IPS-NIHi11 (cell line): ENCODE measurements at places on chromosomes 4 and X.

GRCh38 chrX:101415180-101416145 is 7.4 kb downstream of the HNRNPH2 start:
- peak; percentile 41 for DNase-seq

DNA sequence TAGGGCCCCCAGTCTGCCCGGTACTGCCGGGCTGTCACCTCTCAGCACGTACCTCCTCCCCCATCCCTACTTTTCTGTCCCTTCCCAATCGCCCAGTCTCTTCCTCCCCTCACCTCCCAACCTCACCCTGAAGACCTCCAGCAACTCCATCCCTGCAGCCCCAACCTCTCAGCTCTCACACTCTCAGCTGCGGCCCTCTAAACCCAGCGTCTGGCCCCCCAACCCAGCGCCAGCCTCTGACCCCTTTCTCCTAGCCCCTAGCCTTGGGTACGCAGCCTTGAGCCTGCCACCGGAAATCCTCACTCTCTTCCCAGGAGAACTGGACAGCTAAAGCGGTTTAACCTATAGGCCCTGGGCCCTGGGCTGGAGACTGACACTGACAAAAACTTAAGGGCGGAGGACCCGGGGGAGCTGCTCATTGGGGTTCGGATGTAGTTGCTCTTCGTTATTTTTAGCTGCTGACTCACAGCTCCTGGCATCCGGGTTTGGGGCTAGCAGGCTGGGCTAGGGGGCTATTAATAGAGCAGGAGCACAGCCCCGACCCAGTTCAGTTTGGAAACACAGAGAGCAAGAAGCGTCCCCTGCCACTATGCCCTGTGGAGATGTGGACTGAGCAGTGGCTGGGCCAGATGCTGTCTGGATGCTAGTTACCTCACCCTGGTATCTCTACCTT is 9.6 kb upstream of the DLG3 start:
- DNase-seq: no peak

- no peak for DNase-seq
These were observed 155.8 kb upstream of the RAI2 start for GRCh38 chrX:18016941-18017340.

DNA sequence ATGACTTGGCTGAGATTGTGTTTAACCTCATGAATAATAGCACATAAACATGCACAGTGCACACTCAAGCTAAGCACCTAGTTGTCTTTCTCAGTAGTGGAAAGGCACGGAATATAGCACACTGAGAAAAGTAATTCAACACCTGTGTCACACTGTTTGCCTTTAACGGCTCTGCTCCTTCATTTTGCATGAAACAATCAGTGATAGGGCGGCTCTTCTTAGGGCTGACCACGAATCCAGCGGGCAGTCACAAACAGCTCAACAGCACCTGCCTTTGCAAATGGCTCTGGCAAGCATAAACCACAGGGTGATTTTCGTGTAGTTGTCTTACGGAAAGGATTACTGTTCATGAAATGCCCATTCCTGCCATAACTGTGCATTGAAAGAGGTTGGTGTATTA is 954.0 kb upstream of the TENM3 start:
- no peak for DNase-seq

GRCh38 chr4:157887316-157887715 is 285.5 kb downstream of the GASK1B start:
- no peak for DNase-seq

DNA sequence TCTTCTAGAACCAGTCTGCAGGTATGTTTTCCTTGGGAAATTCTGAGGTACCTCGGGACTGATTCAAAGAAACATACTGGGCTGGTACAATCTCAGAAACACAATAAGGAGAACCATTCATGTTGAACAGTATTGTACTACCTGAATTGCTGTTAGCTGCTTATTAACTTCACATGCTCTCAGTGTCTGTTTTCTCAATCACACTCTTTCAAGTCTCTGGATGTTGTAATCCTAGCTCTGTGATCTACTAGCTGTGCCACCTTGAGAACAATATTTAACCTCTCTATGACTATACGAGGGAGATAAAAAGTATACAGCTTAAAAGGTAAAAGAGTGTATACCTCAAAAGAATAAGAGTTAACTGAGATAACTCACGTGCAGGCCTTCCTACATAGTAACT is 10.3 kb downstream of the CCDC158 start:
- no peak for DNase-seq

- DNase-seq: no peak
These were observed 82.8 kb downstream of the CHIC2 start for GRCh38 chr4:53981567-53981966.

GRCh38 chr4:98692411-98692810 is 34.0 kb upstream of the TSPAN5 start:
- no peak for DNase-seq

DNA sequence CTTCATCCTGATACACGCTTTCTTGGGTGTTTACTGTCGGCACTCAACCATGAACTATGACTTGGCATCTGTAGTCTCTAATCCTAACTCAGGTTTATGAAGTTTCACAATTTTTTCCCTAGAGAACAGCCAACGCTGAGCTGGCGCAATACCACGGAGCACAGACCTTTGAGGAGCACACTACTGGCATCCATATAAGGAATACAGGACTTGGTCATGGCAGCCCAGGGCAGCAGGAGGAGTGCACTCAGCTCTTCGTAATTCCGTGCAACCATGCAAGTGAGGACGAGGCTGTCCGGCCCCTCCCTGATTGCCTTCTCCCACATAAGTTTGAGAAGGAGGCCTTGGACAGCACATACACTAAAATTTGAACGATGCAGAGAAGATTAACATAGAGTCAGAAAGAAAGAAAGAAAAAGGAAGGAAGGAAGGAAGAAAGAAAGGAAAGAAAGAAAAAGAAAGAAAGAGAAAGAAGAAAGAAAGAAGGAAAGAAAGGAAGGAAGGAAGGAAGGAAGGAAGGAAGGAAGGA is 41.0 kb upstream of the PDLIM5 start:
- DNase-seq: no peak

DNA sequence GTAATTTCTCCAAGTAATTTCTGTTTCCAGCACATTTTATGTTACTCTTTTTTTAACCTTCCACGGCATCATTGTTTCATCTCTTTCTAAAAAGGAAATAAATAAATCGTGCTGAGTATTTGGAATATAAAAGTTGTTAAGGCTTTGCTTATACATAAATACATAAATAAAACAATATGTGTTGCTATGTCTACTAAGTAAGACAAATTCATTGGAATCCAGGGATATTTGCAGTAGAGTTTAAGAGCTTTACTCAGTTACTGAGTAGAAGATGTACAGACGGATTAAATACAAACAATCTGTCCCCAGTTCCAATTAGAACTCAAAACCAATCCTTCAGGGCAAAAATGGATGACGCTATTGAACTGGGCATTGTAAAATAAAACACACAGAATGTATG is 1.4 kb downstream of the ARHGAP24 start:
- no peak for DNase-seq

- no peak for DNase-seq
These were observed 54.0 kb downstream of the MCUB start for GRCh38 chr4:109614015-109614414.

DNA sequence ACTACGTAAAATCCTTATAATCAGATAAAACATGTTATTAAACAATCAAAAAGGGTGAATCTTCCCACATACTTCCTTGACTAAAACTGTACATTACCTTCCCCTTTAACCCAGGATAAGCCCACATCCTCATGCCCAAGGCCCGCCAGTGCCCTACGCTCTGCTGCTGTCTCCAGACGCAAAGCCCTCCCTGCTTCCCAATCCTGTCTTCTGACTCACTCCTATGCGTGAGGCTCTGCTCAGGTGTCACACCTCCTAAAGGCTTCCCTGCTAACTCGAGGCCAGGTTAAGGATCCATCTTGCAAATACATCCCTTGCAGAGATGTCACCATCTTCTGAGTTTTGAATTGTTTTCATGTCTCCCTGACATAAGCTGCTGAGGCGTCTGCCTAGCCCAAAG is 61.6 kb downstream of the STX18 start:
- DNase-seq: no peak

- DNase-seq: peak; percentile 30
These were observed 577 bp upstream of the GLRA2 start for GRCh38 chrX:14528629-14529289.

- no peak for DNase-seq
These were observed 65.0 kb upstream of the IL15 start for GRCh38 chr4:141571362-141571761.

DNA sequence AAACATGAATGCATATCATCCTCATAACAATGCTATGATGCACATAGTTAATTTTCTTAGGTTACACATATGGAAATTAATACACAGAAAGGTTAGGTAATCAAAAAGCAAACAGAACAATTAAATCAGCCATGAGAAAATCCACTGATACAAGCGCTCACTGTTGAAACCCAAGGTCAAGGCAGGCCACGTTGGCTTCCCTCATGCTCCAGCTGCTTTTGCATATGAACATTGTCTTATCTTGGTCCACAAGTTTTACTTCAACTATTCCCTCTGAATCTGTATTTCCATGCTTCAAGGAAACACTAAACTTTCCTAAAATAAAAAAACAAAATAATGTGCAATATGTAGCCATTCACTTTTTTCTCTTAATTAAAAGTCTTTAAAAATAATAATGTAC is 34.5 kb upstream of the PLA2G12A start:
- DNase-seq: no peak
